ENCODE measurements at places on chromosomes 5 and 9.
A peak's percentile ranks its signal among the peaks of the same experiment; 100 is the strongest.

GRCh38 chr9:70486127-70486526 is 71.7 kb upstream of the KLF9 start:
- DNase-seq: no peak

- peak; percentile 80 for DNase-seq
Measured at GRCh38 chr5:142977363-142978051, 207.3 kb downstream of the ARHGAP26 start.

DNA sequence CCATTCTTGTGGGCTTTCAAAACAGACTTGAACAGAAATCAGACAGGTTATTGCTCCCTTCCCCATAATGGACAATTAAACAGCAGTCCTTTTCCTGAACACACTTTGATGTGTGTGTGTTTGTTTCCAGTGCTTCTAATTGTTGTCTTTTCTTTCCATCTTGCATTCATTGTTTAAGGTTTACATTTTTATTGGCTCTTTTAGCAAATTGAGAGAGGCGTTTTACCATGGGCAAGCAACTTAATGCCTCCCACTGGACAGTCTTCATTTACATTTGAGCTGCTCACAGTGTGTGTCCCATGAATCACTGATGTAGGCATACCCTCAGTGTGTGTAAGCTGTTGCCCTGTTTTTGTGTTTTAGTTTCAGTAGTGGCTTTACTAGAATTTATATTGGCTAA is 25.0 kb downstream of the WDR36 start:
- DNase-seq: no peak

DNA sequence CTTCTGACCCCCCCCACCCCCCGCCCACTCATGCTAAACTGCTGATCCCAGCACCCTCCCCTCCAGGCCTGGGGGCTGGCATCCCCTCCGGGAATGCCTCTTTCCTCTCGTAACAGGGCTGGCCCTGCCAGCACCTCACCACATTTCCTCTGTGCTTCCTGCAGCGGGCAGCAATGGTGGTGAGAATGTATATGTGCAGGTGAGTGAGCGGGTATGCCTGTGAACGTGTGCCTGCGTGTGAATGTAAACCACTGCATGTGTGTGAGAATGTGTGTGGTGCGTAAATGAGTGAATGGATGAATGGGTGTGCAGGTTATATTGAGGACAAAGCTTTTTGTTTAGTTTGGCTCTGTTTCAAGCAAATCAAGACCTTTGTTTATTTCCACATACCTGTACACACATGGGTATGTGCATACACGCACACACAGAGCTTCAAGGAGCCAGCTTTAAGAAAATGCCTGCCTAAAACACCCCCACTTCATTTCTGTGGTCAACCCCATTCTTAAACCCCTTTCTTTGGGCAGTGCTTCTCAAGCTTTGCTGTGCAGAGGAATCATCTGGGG is 95.7 kb upstream of the SHB start:
- no peak for DNase-seq

- DNase-seq: no peak
Measured at GRCh38 chr9:93309889-93310425, 126.0 kb downstream of the WNK2 start.

- DNase-seq: no peak
Measured at GRCh38 chr9:137924761-137925369, 47.3 kb downstream of the CACNA1B start.

DNA sequence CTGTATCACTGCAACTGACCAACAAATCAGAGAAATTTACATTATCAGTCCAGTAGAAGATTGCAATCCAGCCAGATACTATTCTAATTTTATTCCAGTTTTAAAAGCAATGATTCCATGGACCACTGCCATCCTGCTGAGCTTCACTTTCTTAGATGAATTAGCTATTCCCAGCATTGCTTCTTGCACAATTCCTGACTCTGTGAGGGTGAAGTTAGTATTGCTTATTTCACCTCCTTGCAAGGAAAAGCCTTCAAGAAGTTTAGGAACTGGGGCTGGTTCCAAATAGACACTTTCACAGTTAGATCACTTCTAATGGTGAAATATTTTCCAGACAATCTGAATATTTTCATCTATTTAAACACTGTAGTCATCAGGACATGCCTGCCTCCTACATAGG is 338.6 kb upstream of the TNC start:
- peak; percentile 69 for DNase-seq

DNA sequence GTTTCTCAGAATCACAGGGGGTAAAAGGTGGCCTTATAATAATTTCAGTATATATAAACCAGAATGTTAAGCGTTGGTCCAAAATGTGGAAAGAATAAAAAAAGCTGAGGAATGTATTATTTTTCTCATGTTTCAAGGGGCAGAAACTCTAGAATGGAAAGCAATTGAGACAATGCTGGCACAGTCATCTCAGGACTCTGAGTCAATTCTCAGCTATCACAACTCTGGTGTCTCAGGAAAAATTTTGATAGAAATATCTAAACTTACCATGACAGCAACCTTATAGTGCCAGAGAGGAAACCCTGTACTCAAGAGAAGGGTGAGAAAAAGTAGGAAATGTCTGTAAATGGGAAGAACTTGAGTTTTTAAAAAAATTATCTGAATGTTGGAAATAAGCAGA is 1189.4 kb upstream of the NUDT12 start:
- DNase-seq: no peak
